ENCODE measurements at places on chromosomes 4 and X.

DNA sequence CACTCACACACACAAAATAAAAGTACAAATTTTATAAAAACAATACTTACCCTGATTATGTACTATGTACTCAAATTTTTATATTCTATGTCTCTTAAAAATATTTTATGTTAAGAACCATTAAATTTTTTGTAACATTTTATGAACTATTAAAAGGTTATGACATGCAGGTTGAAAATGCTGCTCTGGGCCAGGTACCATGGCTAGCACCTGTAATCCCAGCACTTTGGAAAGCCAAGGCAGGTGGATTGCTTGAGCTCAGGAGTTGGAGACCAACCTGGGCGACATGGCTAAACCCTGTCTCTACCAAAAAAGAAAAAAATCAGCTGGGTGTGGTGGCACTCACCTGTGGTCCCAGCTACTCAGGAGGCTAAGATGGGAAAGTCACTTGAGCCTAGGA, 29.4 kb upstream of the SPINK2 start:
- no peak for DNase-seq

DNA sequence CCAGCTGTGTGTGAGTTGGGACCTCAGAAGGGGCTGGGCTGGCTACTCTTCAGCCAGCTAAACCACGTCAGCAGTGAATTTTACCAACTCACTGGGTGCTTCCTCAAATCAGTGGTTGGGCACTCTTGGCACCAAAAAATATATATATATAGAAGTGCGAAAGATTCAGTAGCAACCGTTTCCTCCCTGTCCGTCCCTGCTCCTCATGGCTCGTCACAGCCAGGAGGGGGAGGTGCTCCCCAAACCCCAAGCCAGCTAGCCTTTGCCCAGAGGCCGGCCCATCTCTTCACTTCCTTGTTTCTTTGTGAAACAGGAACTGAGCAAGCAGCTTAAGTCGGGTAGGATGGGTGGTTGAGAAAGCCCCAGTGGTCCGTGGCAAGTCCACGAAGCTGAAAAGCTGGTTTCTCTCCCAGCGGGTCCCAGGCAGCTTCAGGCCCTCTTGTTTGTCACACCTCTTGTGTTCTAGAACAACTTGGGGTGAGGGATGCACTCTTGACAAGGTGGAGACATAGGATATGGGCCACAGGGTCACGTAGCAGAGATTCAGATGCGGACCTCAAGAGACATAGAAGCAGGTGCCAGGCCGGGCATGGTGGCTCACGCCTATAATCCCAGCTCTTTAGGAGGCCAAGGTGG, 6.8 kb upstream of the SASH3 start:
- no peak for DNase-seq

DNA sequence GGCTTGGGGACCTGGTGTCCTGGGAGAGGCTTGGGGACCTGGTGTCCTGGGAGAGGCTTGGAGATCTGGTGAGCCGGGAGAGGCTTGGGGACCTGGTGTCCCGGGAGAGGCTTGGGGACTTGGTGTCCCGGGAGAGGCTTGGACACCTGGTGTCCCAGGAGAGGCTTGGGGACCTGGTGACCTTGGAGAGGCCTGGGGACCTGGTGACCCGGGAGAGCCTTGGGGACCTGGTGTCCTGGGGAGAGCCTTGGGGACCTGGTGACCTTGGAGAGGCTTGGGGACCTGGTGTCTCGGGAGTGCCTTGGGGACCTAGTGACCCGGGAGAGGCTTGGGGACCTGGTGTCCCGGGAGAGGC, 12.6 kb downstream of the SHOX start:
- DNase-seq: no peak

- no peak for DNase-seq
Observed at GRCh38 chr4:59987289-59987688, 1212.8 kb upstream of the ADGRL3 start.

GRCh38 chr4:26061248-26061986, 147.4 kb downstream of the SMIM20 start:
- no peak for DNase-seq

GRCh38 chr4:86633854-86634253, 39.7 kb downstream of the PTPN13 start:
- DNase-seq: no peak

DNA sequence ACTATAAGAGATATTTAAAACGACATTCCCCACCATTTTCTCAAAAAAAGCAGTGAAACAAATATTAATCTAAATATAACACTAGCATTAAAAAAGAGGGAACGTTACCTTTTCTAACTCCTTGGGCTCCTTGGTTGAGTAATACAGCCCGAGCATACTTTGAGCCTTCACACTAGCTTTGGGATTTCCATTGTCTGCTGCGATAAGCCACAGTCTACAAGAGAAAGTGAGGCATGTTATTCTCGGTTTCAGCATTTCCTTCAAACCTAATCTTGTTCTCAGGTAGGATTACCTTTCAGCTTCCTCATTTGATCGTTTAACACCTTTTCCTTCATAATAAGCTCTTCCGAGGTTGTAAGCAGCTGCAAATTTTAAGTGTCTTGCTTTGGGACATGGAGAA, 21.7 kb downstream of the LRP2BP start:
- DNase-seq: no peak

DNA sequence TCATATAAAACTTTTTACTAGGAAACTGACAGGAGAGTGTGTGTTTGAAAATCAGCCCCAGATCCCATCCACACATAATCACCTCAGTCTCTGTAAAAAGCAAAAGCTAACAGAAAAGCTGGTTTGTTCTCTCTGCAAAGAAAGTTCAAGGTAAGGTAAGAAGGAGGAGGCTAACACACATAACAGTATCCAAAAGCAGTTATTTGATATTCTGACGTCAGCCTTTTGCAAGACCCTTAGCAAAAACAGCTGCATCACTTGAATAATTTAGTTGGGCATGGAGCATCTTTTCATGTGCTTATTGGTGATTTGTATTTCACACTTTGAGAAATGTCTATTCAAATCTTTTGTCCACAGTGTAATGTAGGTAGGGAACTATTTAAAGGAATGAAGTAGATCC, 5.5 kb downstream of the TCEAL9 start:
- no peak for DNase-seq

- DNase-seq: no peak
Observed at GRCh38 chr4:111434586-111434985, 710.7 kb upstream of the FAM241A start.

DNA sequence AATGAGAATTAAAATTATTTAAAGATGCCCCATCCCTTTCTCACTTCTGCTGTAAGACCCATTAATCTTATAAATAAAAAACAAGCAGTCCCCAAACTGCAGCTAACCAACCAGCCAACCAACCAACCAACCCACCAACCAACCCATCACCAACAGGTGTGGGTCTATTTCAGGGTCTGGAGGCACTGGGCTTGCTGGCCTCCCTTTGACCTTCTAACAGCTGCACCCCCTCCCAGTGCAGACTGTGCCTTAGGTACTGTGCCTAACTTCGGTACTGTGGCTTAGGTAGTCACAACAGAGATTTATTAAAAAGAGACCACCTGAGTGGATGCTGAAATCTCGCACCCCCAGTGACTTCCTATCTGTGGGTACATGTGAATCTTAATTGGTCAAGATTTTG, 128.1 kb downstream of the SORBS2 start:
- DNase-seq: no peak

GRCh38 chr4:146371812-146372211, 149.9 kb downstream of the SLC10A7 start:
- no peak for DNase-seq

DNA sequence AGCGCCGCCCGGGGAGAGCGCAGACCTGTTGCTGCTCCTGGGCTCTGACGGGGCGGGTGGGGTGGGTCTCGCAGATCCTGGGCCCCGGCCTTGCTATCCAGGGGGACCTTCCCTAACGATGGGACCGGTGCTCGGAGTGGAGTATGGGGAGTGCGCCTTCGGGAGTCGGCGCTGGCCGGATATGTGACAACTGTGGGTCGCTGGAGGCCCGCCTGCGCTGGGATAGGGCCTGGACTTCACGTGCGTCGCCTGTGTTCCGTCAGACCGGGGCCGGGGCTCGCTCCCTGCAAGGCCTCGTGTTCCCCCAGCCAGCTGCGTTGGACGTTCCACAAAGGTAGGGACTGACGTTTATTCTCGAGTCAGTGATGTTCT, 1.3 kb downstream of the TBL1X start:
- DNase-seq: peak; percentile 60

- DNase-seq: no peak
Observed at GRCh38 chr4:117560329-117560728, 474.0 kb upstream of the NDST3 start.

DNA sequence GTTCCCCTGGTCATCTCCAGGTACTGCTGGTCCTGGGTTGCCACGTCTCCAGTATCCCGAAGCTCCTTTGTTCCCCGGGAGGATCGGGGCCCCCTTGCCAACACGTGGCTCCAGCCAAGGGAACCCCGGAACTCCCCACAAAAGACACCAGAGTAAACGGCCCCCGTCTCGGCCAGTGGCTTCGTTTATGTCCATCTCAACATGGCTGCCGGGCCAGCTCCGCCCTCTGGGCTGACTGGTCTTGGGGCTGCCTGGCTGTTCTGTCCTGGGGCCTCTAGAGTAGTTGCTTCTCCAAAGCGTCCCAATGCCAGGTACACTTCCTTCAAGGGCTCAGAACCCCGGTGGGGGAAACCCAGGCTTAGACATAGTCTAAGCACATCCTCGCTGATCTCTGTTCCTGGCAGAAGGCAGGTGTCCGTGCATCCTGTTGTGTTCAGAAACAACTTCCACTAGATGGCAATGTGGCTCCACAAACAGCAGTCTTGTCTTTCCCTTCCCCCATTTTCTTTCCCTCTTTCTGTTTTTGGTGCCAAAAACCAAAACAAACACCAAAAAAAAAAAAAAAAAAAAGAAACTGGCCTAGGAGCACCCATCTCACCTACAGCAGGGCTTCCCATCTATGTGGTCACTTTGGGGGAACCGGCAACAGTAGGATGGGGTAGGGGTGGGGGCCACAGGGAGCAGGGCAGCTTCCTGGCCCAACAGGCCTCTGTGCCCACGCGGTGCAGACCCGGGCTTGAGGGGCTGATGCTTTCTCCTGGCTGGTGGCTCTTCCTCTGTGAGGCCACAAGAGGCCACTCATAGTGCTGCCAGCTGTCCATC, 35.3 kb downstream of the NBDY start:
- DNase-seq: no peak

GRCh38 chr4:26323821-26324220, 3.0 kb downstream of the RBPJ start:
- no peak for DNase-seq

GRCh38 chr4:134313591-134313990, 112.0 kb upstream of the PABPC4L start:
- DNase-seq: no peak

DNA sequence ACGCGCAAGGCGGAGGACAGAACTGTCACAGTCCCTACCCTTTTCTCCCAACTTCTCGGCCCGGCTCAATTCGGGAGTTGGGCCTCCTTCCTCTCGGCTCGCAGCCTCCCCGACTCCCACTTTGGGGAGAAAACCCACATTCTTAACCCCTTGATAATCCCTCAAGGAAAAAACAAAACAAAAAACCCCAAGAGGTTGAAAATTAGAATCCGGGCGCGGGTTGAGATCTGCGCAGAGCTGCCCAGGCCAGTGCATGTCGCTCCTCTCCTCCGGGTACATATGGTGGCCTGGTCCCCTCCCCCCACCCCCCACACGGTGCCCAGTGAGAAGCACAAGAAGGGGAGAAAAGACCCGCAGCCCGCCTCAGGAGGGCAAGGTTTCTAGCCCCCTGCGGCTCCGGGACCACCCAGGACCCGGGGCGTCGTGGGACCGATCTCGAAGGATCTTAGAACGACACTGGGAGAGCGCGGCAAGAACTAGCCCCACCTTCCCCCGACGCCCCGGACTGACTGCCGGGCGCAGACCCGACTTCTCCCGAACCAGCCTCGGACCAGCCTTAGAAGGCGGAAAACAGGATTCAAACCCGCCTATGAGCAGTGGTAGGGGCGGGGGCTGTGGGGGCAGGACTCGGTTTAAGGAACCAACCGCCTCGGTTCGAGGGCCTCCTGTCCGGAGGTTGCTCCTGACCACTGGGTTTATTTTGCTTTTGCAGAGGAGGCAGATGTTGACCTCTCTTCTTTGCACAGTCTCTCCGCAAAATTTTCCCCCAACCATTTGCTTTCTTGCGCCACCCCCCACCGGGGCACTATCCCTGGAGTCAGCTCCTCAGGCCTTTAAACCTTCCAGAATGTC, 2.5 kb upstream of the PDGFRA start:
- no peak for DNase-seq

GRCh38 chrX:118614150-118614549, 113.3 kb upstream of the IL13RA1 start:
- DNase-seq: no peak

- no peak for DNase-seq
Observed at GRCh38 chr4:126479709-126480108, 1153.0 kb upstream of the INTU start.

GRCh38 chr4:55498051-55498450, 48.7 kb downstream of the CLOCK start:
- DNase-seq: no peak

DNA sequence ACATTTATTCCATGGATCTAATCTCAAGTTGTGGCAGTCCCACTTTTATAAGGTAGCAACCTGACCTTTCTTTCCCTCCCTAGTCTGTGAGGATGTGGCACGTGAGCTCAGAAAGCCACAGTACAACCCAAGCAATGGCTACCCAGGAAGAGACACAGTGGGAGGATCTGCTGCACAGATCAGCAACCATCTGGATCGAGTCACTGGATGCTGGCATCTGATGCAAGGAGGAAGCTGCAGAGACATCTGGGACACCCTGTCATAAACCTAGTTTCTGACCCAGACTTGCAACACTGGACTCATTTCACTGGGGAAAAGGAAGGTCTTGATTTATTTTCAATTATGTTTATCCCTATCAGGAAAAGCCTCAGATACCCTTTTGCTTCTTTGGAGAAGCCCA, 327.1 kb downstream of the PAPSS1 start:
- no peak for DNase-seq

DNA sequence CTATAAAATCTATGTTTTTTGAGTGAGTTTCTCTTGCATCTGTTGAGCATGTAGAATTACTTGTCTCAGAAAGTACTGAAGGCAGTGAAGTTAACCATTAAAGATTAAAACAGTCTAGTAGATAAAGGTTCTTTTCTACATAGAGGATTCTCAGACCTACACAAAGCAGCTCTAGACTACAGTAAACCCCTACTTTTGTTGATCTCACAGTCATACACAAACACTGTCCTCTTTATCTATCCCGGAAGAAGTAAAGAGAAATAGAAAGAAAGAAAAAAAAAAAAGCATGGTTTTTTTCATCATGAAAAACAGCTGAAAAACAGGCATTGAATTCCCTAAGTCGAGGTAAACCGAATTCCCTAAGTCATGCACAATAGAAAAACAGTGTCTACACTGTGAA, 58.6 kb downstream of the COL25A1 start:
- DNase-seq: no peak

DNA sequence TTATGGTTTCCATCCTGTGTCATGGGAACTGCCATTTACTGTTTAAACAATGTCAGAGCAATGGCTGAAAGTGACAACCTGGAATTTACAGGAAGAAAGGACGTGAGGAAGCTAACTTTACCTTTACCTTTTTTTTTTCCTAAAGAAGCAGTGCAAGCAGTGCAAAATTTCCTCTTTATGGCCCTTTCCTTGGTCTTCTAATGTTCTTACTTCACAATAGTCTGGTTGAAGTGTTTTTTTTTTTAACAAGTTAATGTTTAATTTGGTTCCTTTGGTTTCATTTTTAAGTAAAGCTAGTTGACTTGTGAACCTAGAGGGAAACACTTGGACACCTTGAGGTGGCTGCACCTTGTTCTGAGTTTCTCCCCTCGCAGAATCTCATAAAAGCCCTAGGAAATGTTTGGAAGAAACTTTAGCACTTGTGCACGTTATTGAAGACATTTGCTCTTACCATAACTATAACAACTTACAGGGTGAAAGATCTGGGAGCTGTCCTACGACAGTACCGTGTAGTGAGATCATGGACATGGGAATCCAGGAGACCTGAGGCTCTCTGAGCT, 1.8 kb downstream of the SGMS2 start:
- DNase-seq: no peak

- no peak for DNase-seq
Observed at GRCh38 chr4:173934933-173935620, 348.4 kb downstream of the FBXO8 start.

All from NCI-H2081 (cell line).